Activated CD4-positive, CD25-positive, alpha-beta regulatory T cell (primary cell): ENCODE measurements at places on chromosomes 7 and 10.

GRCh38 chr7:81414411-81414810, 355.4 kb downstream of the HGF start:
- DNase-seq, result no peak

GRCh38 chr7:152419473-152420429, 16.1 kb downstream of the KMT2C start:
- DNase-seq, result no peak

- no peak for DNase-seq
Measured at GRCh38 chr10:104368381-104368780, 14.7 kb downstream of the CFAP58 start.

DNA sequence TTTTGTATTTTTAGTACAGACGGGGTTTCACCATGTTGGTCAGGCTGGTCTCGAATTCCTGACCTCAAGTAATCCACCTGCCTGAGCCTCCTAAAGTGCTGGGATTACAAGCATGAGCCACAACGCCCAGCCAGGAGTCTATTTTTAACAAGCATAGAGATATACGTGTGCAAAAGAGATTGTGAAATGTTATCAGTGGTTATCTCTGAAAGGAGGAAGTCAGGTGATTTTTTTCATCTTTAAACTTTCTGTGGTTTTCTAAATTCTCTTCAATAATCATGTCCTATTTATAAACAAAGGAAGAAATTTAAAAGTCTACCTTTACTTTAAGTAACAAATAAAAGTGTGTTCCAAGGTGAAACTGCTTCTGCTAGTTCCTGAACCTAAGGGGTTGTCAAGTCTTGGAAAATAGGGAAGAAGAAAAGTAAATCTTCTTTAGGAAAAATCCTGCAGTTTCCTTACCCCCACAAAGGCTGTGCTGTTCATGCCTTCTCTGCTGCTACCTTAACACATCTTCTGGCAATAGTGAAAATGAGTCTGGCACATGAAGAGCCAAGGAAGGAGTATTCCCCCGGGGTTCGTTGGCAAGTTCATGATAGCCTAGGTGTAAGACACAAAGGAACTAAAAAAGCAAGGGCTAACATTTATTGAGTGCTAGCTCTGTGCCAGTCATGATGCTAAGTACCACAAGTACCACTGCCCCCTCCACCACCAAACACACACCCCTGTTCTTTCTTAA, 51.1 kb downstream of the CYP26A1 start:
- no peak for DNase-seq

DNA sequence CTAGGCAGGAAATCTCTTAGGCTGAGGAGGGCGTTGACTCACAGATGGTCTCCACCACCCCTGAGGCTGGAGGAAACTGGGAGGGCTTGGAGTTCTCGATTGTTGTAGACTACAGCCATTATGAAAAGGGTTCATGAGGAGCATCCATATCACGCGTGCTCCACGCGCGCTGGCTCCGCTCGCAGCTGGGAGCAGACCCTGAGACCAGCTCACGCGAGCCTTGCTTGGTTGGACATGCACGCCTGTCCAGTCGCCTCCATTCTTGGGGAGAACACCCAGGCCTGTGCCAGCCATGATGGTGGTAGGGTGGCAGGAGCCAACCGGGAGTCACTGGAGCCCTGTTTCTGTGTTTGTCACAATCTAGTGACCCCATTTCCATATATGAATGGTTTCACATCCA, 139.1 kb downstream of the TCERG1L start:
- no peak for DNase-seq

DNA sequence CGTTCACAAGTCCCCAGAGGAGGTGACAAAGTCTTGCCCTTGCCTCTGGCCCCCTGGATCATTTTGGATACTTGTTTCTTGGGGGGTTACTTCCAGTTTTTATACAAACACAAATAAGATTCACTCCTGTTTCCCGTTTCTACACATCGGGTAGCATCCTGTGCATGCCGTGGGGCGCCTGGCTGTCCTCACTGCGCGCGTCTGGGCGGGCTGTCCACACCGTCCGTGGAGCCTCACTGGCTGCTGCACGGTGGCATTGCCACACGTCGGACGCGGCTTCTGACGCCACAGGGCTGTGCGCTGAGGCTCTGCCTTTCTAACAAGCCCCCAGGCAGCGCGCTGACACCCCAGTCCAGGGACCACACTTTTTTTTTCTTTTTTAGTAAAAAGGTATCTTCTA, 18.4 kb downstream of the BNIP3 start:
- no peak for DNase-seq

- no peak for DNase-seq
Measured at GRCh38 chr10:43126759-43127424, 11.4 kb upstream of the CSGALNACT2 start.

GRCh38 chr7:40463446-40463845, 328.6 kb downstream of the SUGCT start:
- no peak for DNase-seq

GRCh38 chr7:105871142-105871541, 5.3 kb downstream of the ATXN7L1 start:
- DNase-seq, result no peak

GRCh38 chr7:132910657-132911056, 171.2 kb downstream of the CHCHD3 start:
- DNase-seq, result no peak

DNA sequence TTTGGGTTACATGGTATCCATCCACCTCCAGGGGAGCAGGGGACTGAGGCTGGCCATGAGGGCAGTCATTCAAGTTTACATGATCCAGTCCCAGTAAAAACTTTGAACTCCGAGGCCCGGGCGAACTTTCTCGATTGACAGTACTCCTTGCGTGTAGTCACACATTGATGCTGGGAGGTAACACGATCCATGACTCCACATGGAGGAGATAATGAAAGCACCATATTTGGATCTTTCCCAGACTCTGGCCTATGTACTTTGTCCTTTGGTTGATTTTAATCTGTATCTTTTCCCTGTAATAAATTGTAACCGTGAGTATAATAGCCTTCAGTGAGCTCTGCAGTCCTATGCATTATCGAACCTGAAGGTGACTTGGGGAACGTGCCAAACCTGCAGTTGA, 401.6 kb downstream of the KCNMA1 start:
- no peak for DNase-seq

DNA sequence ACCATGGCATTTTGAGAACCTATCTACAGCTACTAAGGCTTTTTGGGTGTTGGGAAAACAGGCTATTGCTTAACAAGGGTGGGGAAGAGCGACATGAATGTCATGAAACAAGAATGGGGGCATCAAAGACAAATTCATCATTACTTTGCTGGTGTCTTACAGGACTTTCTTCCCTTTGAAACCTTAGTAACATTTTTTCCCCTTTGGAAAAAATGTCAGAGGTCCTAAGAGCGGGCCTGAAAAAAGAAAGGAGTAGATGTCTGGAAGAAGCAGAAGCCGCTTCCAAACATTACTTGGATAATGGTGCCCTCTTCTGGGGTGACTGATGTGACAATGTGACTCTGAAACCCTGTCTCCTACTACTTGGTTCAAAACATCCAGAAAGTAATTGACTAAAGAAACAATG, 3.8 kb upstream of the DDX50 start:
- DNase-seq, result no peak

DNA sequence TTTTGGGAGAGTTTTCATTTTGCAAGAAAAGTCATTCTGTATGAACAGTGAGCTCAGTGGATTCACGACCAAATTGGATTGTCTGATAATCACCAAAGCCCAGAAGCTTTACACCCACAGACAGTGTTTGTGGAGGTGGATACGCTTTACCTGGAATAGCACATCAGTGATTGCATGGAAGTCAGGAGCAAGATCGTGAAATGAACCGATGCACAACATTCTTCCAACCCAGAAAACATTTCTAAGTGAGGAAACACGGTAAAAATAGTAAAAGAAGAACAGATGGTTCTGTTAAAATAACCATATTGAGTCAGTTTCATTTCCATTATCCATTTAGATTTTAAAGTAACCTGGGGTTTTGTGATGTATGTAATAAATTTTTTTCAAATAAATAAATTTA, 478.2 kb upstream of the PFKP start:
- DNase-seq, result no peak

GRCh38 chr10:14617852-14618251, 156.8 kb downstream of the FAM107B start:
- DNase-seq, result no peak

- no peak for DNase-seq
Measured at GRCh38 chr7:101956130-101956529, 138.7 kb downstream of the CUX1 start.

DNA sequence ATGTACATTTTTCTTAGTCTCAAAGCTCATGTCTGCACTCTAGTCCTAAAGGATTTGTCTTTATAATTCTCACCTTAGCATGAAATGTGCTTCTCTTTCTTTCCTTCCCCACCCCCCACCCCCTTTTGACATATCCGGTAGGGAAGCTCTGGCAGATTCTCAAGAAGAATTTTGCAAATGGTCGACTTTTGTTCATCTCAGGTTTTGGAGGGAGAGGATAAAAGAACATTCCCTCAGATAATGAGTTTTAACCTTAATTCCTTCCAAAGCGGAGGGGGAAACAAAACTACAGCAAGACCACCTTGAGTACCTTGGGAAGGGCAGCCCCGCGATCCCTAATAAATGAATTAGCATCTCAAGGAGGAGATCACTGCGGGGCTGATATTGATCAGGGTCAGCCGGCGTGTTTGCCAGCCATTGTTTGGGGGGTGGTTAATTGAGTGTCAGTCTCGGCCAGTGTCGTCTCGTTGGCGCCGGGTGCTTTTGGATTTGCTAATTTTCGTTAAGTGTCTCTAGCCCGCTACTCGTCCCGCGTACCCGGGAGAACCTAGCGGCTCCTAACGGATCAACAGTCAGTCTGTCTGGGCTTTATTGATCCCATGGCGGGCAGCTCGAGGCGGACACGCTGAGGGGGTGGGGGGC, 874 bp upstream of the BAMBI start:
- DNase-seq, result no peak

DNA sequence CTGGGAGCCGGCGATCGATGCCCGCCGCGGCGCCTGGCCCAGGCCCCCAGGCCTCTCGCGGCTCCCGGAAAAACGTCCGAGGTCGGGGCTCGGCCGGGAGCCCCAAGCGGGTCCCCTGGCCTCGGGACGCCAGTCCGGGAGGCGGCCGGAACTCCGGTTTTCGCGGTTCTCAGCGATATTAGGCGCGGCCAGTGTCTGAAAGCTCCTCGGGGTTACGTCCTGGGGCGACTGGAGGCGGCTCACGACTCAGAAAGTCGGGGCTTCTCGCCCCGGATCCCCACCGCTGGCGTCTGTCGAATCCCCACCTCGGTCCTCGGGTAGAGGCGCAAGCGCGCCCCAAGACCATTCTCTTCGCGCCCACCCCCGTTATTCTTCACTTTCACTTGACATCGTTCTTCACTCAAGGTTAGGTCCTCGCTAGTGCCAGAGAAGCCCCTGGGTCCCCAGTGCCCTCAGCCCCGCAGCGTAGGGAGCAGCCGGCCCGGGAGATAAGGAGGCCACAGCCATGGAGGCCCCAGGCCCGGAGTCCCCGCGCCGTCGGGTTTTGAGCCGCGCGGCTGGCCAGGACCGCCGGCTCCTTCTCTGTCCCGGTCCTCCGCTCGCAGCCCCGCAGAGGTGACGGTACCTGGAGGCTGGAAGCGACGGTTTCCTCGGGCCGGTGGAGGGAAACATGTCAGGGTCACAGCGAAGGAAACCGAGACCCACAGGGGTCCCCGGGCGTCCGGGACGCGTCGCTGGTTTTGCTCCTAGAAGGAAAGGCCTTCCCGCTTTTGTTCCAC, 35.2 kb upstream of the EBLN1 start:
- DNase-seq, result no peak

- no peak for DNase-seq
Measured at GRCh38 chr10:3045471-3046209, 21.7 kb upstream of the PFKP start.

GRCh38 chr10:77798940-77799339, 127.6 kb downstream of the DLG5 start:
- no peak for DNase-seq

DNA sequence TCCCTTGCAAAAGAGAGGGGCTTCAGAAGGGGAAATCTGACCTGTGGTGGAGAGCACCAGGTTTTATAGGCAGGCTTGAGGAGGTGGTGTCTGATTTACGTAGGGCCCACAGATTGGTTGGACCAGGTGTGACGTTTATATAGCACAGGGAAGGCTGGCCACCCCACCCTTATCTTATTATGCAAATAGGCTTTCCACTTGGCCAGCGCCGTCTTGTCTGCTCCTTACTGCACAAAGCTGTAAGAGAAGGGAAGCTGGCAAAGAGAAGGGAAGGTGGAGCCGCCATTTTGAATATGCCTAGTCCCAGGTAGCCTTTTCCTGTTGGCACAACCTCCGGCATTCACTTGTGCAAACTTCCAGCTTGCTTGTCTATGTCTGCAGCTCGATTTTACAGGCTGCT, 221.4 kb downstream of the GATA3 start:
- no peak for DNase-seq

DNA sequence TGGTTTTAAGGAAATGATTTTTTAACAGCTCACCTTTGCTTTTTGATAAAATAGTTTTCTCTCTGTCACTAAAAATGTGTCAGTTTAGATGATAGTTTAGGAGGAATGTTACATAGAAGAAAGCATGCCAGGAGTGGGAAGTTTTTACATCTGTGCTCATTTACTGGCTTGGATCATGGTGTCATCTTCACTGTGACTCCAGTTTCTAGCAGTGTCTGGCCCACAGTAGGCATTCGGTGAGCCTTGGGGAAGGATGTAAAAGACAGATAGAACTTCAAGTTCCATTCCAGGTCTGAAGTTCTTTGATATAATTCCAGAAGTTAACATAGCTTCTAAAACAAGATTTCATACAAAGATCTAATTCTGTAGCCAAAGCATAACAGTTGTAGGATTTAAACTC, 259.2 kb downstream of the BICC1 start:
- DNase-seq, result no peak

GRCh38 chr10:86953747-86954680, 3.4 kb downstream of the MMRN2 start:
- no peak for DNase-seq

DNA sequence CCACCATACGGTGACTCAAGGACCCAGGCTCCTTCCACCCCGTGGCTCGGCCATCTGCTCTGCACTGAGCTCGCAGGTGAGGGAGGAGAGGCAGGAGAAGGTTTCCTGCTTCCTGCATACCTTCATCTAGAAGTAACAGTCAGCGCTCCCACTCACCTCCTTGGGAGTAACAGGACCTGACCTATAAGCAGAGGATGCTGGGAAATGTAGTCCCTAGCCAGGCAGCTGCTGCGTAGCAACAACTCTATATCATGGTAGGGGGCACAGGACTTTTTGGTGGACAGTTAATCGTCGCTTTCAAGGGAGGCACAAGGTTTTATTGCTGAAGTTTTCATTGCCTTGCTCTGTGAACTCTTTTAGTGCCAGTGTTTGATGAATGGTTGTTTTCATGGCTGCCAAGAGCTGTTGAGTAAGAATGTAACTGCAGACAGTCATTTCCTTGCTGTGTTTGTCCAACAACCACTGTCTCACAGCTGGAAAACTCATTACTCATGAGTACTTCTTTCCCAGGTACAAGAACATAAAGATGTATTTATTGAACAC, 10.2 kb upstream of the ZFYVE27 start:
- no peak for DNase-seq

GRCh38 chr10:78045237-78045636, 11.6 kb downstream of the RPS24 start:
- no peak for DNase-seq

- DNase-seq, result no peak
Measured at GRCh38 chr10:49008091-49008490, 68.5 kb upstream of the LRRC18 start.
